ENCODE measurements at places on chromosomes 2 and 18.
A peak's percentile ranks its signal among the peaks of the same experiment; 100 is the strongest.

DNA sequence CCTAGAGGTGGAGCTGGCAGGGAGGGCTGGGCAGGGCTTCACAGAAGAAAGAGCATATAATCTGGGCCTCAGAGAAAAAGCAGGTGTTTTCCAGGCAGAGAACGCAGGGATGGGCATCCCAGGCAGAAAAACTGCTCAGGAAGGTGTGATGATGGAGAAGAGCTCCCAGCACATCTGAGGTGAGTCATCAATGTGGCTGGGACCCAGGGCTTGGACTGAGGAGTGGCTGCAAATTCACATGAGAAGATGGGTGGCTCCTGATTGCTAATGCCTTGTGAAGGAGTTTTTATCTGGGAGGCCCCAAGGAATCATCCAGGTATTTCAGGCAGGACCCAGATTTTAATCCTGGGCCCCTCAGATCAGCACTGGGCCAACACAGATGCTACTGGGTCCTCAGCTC lies 10.2 kb downstream of the IL1F10 start:
- DNase-seq = no peak

DNA sequence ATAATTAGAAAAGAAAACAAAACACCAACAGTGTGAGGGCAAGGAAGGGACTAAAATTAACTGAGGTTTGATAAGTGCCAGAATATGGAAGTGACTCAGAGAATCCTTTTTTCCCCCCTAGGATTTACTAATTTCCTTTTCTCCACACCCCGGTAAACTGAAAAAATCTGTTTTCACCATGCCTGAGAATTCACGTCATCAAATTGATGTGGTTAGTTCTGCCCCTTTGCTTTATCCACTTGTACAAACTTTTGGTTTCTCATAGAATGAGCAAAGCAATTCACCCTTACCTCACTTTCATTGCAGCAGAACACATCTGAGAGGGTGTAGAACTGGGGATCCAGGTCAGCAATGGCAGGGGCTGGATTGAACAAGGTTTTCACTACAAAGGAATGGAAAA lies 57.8 kb downstream of the RBKS start:
- DNase-seq = no peak

GRCh38 chr18:8608795-8609658 lies at the start of gene RAB12:
Gene RAB12 (plus strand): TSS chr18:8609437. CDS start chr18:8609440, 3 bp downstream.
- peak; percentile 85 for DNase-seq

DNA sequence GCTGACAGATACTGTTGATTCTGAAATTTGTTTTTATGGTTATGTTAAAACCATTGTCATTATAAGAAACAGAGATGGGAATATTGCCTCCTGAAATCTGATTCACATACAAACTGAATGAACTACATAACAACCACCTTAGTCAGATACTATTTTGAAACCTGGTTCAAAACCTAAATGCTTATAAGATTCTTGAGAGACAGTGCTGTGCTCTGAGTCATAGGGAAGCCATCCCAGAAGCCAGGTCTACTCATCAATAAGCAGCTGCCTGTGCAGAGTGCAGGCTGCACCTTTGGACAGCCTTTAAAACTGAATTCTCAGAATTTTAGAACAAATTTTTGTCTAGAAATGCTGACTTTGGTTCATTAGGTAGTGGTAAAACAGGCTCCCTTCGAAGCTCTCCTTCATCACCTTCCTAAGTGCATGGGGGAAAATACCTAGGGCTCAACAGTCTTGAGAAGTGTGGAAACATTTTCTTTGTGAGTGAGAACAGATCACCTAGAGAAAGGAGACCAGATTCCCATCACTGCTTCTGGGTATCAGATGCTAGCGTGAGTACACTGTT lies at the start of gene SERPINB7:
Gene SERPINB7, plus strand, starts transcription at position 253 of the 565 bp plus-strand sequence. CDS start 6,955 bp downstream, outside the sequence.
- DNase-seq = no peak

GRCh38 chr18:57122936-57123510 lies 23.9 kb upstream of the BOD1L2 start:
- no peak for DNase-seq

DNA sequence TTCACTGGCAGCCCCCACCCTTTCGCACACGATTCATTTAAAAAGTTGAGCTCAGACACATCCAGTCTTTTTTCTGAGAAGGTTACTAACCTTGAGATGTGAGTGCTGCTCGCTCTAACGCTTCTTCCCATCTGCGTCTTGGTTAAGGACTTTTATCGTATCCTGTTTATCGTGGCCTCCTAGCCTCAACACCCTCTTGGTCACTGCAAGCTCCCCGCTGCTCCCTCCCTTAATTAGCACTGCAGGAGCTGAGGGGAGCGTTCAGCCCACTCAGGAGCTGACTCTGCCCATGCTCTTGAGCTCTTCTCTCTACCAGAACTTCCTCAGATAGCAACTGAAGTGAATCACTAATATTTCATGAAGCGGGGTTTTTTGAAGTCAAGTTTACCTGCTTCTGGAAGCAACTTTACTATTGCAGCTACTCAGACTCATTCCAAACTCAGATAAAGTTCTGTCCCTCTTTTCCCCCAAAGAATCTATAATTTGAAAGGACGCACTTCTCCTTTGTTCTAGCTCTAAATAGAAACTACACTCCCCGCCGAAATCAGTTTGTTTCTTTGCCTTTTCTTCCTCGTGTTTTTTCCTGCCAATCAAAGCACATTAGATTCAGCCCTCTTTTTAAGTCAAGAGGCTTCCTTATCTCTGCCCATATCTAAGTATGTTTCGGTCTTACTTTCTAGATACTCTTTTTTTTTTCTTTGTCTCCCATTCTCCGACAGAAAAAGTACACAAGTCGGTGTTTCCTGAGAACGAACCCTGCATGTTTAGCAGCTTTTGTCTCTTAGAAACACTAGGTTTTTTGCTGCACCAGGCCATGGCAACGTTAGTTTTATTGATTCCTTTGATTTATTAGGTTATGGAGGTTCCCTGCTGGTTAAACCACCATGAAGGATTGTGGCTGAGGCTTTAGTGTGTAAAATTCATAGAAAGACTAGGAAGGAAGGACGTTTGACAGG lies 9.3 kb upstream of the CD226 start:
- no peak for DNase-seq

- peak; percentile 34 for DNase-seq
Observed at GRCh38 chr2:162073888-162074631, at the start of gene DPP4. Gene DPP4 (minus strand): TSS chr2:162074215. CDS start chr2:162073981, 234 bp downstream.

GRCh38 chr2:137369106-137369505 lies 595.2 kb upstream of the HNMT start:
- no peak for DNase-seq

DNA sequence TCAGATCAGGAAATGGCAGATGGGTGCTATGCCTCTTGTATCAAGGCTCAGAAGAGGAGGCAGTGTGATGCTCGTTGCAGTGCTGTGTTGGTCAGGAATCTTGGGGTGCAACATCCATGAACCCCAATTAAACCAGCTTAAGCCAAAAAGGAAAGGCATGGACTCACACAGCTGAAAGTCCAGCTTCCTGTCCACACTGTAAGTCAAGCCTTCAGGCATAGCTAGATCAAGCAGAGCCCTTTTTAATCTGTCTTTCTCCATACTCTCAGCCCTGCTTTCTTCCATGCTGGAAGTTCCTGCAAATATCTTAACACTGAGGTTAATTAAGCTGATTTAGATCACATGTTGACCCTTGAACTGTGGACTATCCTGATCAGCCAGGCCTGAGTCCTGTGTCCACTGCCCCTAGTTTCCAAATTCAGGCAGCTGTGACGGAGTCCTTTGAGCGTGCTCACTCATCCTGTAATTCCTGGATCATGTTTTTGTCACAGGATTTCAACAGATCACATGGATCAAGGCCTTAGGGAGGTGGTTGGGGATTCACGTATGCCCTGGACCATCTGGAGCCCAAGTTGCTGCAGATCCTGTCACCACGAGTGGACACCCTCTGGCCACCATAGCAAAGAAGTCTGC lies 4.5 kb upstream of the C2orf74 start:
- no peak for DNase-seq

GRCh38 chr2:119478188-119478977 lies 45.9 kb downstream of the SCTR start:
- no peak for DNase-seq
